ENCODE measurements at places on chromosomes 6 and 20.

DNA sequence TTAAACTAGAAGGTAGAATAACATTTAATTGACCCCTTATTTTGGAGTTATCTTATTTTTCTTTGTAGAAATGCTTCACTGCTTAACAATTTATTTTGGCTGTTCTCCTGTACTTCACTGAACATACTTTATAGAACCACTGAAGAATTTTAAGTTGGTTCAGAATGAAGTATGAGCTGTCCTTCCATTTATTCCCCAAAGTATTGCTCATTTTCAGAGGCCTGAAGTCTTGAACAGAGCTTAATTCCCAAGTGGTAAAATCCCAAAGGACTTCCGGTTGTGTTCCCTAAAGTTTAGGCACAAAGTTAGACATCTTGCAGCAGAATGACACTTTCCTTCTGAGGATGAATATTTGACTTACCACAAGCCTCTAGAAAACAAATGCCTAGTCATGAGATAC, 233.3 kb downstream of the TINAG start:
- no peak for DNase-seq

- no peak for DNase-seq
Observed at GRCh38 chr6:14681699-14682487, 564.0 kb upstream of the JARID2 start.

DNA sequence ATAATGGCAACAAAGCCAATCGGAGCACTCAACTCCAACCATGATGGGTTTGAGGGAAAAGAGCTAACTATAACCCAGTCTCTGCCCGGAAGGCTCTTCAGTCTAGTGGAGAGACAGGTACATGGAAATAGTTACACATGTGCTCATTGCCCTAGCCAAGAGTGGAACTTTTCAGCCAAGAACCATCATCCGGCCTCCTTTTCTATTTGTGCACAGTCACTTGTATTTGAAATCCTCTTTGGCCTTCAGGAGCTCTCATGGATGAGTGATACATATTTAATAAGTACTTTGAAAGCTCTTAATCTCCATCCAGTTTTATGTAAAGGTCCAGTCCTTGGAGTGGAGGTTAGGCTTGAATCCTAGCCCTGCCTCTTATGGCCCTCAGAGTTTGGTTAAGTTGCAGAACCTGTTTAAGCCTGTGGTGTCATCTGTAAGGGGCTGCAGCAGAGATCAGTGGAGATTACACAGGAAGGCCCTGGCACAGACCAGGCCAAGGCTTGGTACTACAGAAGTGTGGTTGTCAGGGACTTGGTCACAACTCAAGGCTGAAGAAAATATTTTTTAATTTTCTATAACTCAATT, 72.3 kb upstream of the SMLR1 start:
- no peak for DNase-seq

GRCh38 chr6:156344491-156344890, 432.7 kb upstream of the ARID1B start:
- no peak for DNase-seq

- no peak for DNase-seq
Observed at GRCh38 chr6:162026031-162026430, 701.5 kb downstream of the PRKN start.

GRCh38 chr20:20192366-20192765, 140.0 kb downstream of the CFAP61 start:
- DNase-seq: no peak

DNA sequence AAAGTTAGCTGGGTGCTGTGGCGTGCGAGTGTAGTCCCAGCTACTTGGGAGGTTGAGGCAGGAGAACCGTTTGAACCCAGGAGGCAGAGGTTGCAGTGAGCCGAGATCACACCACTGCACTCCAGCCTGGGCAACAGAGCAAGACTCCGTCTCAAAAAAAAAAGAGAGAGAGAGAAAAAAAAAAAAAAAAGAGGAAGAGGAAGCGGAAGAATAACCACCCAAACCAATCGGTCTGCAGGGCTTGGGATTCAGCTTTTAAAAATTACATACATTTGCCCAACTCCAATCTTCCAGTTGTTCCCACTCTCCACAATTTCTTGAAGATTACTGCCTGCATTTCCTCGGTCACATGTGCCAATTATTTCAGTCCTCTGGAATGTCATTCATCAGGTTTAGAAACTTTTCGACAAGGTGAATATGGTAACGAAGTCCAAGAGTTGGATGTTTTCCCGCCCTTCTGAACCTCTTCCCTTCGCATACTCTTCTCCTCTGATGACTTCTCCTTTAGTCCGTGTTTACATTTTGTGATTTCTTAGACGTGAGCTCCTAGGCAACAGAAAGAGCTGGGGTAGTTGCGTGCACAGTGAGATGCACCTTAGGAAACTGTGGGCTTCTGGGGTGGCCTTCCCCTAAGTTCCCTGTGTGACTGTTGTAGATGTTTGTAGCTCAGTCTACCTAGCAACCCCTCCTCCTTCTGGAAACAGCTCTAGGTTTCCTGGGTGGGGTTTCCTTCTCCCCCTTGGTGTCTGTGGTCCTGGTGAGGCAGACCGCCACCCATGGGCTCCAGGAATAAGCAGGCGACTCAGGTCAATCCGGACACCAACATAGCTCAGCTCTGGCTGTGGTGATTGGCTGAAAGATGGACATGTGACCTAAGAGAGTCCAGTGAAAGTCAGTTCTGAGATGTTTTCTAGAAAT, 63.0 kb upstream of the NCOA3 start:
- no peak for DNase-seq

- DNase-seq: no peak
Observed at GRCh38 chr6:30491991-30492952, 3.0 kb downstream of the HLA-E start.

GRCh38 chr6:76438768-76439167, 366.3 kb upstream of the IMPG1 start:
- DNase-seq: no peak

DNA sequence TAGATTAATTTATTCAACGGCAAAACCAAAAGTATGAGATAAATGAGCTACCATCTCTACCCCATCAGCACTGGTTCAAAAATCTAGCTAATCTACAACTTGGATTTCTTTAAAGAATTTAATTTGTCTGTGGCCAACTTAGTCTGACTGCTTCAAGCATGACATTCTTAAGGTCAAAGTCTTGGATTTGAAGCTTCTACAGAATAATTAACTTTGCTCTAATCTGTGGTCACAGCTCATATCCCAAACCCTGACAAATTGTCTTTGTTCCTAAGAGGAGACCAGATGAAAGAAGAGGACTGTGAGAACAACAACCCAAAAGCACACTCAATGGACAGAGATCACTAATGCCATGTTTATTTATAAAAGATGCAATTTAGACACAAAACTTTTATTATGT, 166.9 kb upstream of the EPHA7 start:
- DNase-seq: no peak

DNA sequence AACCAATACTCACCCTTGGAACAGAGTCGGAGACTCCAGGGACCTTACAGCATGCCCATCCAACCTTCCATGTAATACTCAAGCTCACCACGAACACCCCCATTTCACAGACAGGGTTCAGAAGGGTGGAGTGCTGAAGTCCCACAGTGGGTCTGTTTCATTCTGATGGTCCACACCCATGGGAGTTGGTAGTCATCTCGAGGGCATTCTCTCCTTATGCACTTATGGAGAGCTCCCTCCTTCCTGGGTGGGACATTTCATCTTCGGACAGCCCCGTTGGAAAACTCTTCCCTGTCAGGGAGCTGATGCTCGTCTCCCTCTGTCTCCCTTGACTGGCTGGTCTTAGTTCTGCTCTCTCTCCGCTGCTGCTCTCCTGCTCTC, 38.9 kb downstream of the COX4I2 start:
- DNase-seq: no peak

DNA sequence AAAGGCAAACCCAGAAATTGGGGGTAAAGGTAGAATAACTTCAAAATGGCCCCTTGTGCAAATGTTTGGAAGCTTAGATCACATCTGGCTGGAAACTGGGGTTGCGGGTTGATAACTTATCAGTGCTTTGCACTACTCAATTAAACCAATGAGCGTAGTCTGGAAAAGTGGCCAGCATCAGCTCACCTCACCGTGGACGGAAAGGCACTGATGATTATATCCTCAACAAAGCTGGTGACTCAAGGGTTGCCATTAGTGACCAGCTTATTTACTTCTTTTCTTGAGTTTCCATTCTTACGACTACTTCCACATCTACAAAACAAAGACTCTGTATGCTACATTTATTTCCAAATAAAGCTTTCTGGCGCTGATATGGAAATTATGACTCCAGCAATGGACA, 198.5 kb upstream of the HEY2 start:
- DNase-seq: no peak

DNA sequence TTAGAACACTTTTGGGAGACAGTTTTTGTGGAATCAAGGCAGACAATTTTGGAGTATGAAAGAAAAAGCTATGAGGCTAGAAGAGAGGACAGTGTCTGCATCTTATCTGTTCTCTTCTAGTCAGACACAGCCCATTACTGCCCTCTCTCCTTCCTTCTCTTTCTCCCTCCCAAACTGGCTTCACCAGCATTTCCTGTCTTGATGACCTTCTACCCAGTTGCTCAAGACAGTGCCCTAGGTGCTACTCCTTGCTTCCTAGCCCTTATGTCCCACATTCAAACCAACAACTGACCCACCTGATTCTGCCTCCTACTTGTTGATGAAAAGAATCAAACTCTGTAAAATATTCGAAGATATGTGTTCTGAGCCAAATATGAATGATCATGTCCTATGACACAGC, 116.4 kb upstream of the RIPOR2 start:
- DNase-seq: no peak

DNA sequence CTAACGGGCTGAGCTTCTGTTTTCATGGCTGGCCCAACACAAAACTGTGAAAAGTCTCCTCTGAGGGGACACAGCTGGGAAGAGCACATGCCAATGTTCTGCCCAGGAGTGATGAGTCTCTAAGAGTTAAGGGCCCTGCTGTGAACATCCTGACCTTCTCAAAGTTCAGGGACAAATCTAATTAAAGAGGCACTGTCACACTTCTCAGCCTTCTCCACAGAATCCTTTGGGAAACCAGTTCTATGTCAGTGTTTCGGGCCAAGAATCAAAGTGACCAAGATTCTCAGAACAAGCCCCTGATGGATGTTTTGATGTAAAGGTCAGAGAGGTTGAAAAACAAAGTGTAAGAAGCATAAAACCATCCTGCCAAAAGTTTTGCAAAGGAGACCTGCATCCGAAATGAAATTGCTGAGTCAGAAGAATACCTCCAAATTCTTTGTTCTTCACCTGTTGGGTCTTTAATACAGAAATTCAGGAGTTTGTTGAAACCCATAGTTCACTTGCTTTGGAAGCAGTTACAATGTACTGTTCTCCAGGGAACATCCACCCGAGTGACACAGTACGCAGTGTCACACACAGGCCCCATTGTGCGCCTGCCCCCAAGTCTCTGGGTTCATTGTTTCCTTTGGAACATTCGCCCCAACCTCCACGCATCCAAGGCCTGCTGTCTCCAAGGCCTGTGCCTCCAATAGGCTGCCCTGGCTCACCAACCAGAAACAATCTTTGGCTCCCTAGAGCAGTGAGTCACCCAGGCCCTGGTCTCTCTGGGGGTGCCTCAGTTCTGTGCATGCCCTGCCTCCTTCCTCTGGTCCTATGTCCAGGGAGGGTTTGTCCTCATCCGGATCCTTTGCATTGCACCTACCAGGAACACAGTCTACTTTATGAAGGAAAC, 65.5 kb upstream of the QKI start:
- peak; percentile 99 for DNase-seq

- no peak for DNase-seq
Observed at GRCh38 chr6:124132256-124132655, 328.6 kb downstream of the NKAIN2 start.

DNA sequence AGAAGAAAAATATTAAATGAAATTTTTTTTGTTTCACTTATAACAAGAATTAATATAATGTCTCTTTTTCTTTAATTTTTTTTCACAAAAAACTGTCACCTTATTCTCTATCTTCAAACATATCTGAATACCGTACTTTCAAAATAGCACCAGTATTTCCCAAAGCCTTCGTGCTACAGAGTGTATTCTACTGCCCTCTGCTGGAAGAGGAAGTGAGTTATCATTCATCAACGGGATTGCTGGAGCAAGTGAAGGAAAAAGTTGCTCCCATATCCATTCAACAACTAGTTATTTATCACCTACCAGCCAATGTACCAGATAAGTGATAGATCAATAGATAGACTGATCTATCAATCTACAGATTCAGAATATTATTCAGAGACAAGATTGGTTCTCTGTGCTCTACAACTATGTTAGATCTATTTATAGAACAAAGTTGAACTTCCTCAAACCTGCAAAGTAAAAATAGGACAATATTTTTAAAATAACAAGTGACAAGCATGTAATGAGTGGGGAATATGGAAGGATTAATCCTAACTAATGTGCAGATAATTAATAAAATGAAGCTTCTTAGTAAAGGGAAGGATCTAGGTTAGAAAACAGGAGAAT, 26.7 kb upstream of the TFAP2B start:
- peak; percentile 67 for DNase-seq

DNA sequence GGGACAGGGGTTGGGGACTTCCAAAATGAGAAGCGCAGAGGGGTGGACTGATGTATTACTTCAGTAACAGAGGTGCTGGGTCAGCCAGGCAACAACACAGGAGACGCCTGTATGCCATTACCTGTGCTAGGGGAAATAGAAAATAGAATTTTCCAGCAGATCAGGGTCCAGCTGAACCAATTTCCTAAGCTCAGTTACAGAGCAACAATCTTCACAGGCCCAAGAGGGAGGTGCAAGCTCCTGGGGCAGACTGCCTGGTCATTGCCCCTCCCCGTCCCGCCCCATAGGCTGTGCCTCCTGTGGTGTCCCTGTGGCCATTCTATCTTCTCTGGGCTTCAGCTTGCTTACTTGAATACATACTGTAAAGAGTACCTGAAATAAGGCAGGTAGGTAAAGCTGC, 3.7 kb downstream of the KCNK5 start:
- DNase-seq: no peak

DNA sequence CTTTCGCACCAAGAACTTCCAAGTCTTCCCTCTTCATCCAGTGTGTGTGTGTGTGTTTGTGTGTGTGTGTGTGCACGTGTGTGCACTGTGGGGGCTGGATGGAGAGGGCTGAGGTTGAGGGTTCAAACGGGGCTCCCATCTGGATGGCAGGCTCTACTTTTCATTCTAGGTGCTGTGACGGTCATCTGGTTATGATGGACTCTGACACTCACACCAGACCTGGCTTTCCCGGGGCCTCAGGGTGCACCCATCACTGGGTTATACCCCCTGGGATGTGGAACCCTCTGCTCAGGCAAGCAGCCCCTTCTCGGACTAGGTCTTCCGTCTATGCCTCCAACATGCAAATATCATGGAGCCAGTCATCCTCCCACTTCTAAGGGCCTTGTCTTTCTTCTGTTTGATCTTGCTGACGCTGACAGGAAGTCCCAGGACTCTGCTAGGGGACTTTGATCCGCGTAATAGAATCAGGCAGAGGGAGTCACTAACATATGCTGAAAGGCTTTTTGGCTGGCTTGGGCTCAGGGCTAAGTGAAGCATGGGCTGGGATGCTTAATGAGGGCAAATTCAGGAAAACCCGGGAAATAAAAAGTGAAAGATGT, 313.6 kb downstream of the CDC5L start:
- DNase-seq: no peak

DNA sequence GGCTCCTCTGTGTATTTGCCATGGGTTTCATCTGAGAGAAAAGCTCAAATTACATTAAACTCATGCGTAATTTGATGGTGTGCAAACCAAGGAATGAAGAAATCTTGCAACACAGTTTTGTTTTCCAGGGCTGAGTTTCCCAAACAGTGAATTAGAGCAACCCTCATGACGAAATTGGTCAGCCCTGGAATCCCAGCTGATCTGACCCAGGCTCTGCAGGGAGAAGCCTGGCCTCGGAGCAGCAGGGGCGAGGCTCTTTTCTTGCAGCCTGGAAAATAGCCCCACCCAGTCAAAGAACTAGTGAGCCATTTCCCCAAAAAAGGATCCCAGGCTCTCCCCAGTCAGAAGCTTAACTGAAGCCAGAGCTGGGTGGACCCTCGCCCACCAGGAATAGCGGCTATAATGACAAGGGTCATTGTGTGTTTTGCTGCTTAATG, 107.3 kb upstream of the SNX9 start:
- DNase-seq: no peak
